GM23248 (cell line): ENCODE measurements at places on chromosomes 3 and 15.
A peak's percentile ranks its signal among the peaks of the same experiment; 100 is the strongest.

DNA sequence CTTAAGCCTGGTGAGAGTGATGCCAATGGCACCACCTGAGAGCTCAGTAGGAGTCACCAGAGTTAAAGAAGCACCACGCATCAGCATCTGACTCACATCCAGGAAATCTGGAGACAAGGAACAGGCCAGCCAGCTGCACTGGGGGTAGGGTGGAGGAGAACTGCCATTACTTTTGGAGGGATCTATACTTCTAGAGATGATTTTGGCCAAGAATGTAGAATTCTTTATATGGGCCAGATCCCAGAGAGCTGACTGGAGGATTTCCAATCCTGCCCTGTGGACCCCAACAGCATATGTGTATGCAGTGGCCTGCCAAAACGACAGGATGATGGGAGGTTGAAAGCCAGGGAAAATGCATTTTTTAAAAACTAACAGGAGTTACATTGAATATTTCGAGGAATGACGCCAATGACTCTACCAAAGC lies 29.8 kb downstream of the CCR3 start:
- no peaks in the 10 kb centered on the region for H3K36me3 ChIP-seq
- H3K27me3 ChIP-seq: peaks cover 32% of the 10 kb centered on the region; the same call in 1 of the 2 replicates
- H3K4me3 ChIP-seq: no peak overlapping the region

- peaks cover 7% of the 10 kb centered on the region; the same call in 1 of the 2 replicates for H3K36me3 ChIP-seq
- H3K27ac ChIP-seq: peak overlapping the region; percentile 51
- DNase-seq: peak; percentile 75
- H3K4me1 ChIP-seq: peaks cover 75% of the 10 kb centered on the region
- H3K27me3 ChIP-seq: no peaks in the 10 kb centered on the region
These were observed 26.8 kb downstream of the FNDC3B start for GRCh38 chr3:172065967-172066762.

GRCh38 chr3:59440285-59441028 lies 390.6 kb upstream of the CFAP20DC start:
- no peaks in the 10 kb centered on the region for H3K27me3 ChIP-seq
- H3K36me3 ChIP-seq: no peaks in the 10 kb centered on the region
- no peaks in the 10 kb centered on the region for H3K4me1 ChIP-seq
- H3K27ac ChIP-seq: no peak overlapping the region
- no peak overlapping the region for H3K4me3 ChIP-seq

DNA sequence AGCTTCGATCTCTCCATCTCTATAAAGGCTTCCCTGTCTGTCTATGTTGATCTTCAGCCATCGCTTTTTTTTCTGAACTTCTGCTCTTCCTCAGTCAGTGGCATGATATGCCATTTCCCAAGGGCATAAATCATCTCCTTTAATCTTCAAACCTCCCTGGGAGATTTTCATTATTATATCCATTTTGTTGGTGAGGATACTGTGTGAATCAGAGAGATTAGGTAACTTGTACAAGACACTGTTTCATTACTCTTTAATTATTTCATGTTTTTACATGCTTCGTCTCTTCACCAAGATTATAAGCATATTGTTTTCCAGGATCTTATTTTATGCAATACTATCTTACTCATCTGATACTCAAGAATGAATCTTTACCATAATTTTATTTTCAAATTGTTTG lies 124.8 kb upstream of the ATP11B start:
- peaks cover 6% of the 10 kb centered on the region; the same call in 1 of the 2 replicates for H3K27me3 ChIP-seq
- no peaks in the 10 kb centered on the region for H3K4me1 ChIP-seq
- H3K36me3 ChIP-seq: no peaks in the 10 kb centered on the region
- H3K27ac ChIP-seq: no peak overlapping the region
- no peak overlapping the region for H3K4me3 ChIP-seq
- no peak for DNase-seq

- H3K4me1 ChIP-seq: peaks cover 25% of the 10 kb centered on the region
- peaks cover 10% of the 10 kb centered on the region for H3K36me3 ChIP-seq
- no peaks in the 10 kb centered on the region for H3K27me3 ChIP-seq
- no peak overlapping the region for H3K4me3 ChIP-seq
- no peak overlapping the region for H3K27ac ChIP-seq
These were observed 24.0 kb downstream of the AMOTL2 start for GRCh38 chr3:134350266-134350665.

DNA sequence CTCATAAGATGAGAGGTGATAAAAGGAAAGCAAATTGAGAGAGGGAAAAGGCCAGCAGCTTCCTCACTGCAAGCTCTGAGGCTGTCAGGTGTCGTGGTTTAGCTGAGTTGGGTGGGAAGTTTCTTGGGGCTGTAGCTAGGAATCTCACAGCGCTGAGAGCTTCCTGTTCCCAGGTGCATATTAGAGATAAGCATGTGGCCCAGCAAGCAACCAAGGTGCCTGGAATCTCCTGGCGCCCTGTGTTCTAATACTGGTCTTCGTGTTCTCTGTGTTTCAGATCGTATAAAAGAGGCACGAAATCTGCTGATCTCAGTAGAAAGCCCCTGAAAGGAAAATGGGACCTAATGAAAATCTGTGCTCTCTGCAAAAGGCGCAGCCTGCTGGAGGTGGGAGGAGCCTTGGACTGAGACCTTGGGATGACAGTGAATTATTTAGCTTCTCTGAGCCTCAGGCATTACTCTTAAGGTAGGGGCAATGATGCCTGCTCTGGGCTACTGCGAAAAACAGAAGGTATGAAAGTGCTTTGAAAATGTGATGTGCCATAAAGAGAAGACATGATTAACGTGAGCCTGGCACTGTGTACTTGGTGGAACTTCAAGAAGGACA lies 499.9 kb downstream of the TBL1XR1 start:
- H3K27ac ChIP-seq: no peak overlapping the region
- no peaks in the 10 kb centered on the region for H3K4me1 ChIP-seq
- no peaks in the 10 kb centered on the region for H3K36me3 ChIP-seq
- DNase-seq: no peak
- H3K4me3 ChIP-seq: no peak overlapping the region
- no peaks in the 10 kb centered on the region for H3K27me3 ChIP-seq

GRCh38 chr3:64627471-64628321 lies 60.1 kb downstream of the ADAMTS9 start:
- H3K4me3 ChIP-seq: no peak overlapping the region
- H3K27me3 ChIP-seq: no peaks in the 10 kb centered on the region
- no peaks in the 10 kb centered on the region for H3K4me1 ChIP-seq
- DNase-seq: no peak
- H3K36me3 ChIP-seq: no peaks in the 10 kb centered on the region

DNA sequence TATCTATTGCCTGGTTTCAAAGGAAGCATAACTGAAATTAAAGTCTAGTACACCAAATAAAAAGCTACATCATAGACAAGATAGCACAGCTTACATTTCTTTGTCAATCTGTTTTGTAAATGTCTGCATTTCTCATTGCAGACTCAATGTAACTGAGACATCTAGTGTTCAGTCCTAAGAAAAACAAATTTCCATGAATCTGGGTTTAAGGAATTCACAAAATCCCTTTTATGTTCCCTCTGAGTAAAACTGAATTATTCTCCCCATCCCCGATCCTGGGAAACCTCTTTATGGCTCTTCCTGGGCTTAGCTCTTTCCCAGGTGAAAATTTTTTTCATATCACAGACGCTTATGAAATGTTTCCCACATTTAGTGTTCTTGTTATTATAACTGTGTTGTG lies 21.6 kb upstream of the RASA2 start:
- H3K27ac ChIP-seq: 0 out of 2 replicates have a peak overlapping the region, but pooled peaks have one; percentile 0
- DNase-seq: peak; percentile 56
- H3K4me1 ChIP-seq: peaks cover 12% of the 10 kb centered on the region
- no peak overlapping the region for H3K4me3 ChIP-seq

DNA sequence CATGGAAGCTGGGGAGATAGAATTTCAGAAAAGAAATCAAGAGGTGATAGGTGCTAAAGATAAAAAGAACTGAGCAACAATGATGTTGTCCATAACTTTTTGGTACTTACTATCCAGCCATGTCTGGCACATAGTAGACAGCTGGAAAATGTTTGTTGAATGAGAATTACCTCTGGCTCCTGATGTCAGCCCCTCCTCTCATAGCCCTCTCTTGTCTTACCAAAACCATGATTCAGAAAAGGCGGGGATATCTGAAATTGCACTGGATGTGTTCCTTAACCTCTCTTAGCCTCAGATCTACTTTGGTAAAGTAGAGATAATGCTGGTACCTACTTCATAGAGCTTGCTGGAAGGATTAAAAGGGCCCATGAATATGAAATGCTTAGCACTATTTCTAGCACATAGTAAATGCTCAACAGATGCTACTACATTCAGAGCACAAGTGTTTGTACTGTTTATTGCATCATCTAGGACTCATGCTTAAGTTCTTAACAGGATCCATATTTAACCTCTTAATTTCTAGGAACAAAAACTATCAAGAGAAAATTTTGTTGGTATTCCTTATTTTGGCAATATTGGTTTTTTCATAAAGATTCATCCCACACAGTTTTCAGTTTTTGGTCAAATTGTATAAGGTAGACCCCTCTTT lies 780.9 kb upstream of the LMCD1 start:
- no peaks in the 10 kb centered on the region for H3K4me1 ChIP-seq
- no peak overlapping the region for H3K27ac ChIP-seq
- DNase-seq: no peak
- H3K27me3 ChIP-seq: no peaks in the 10 kb centered on the region

- no peak overlapping the region for H3K27ac ChIP-seq
- no peaks in the 10 kb centered on the region; the same call in 1 of the 2 replicates for H3K4me1 ChIP-seq
- no peaks in the 10 kb centered on the region for H3K36me3 ChIP-seq
- no peak overlapping the region for H3K4me3 ChIP-seq
These were observed 265.0 kb downstream of the ZPLD1 start for GRCh38 chr3:102699819-102700140.

DNA sequence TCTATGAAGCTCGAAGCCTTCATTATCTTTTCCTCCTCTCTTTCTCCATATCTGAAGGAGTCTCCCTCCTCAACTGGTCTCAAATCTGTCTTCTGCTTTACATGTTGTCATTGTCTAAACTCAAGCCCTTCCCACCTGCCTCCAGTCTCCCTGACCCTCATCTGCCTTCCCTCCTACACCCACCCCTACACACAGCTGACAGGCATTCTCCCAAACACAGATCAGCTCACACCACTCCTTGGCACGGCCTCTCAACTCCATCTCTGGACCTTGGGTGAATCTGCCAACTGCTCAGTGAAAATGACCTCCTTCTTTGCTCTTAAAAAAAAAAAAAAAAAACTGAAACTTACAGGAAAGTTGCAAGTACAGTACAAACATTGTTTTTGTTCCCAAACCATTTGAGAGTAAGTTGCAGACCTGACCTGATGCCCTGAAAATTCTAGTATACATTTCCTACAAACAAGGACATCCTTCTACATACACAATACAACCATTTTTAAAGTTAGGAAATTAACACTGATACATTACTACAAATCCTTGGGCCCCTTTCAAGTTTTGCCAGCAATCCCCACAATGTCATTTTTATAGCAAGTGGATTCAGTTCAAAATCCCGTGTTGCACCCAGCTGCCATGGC lies 49.4 kb upstream of the UBE2E1 start:
- DNase-seq: no peak
- no peaks in the 10 kb centered on the region for H3K27me3 ChIP-seq
- H3K36me3 ChIP-seq: no peaks in the 10 kb centered on the region
- H3K4me1 ChIP-seq: no peaks in the 10 kb centered on the region

DNA sequence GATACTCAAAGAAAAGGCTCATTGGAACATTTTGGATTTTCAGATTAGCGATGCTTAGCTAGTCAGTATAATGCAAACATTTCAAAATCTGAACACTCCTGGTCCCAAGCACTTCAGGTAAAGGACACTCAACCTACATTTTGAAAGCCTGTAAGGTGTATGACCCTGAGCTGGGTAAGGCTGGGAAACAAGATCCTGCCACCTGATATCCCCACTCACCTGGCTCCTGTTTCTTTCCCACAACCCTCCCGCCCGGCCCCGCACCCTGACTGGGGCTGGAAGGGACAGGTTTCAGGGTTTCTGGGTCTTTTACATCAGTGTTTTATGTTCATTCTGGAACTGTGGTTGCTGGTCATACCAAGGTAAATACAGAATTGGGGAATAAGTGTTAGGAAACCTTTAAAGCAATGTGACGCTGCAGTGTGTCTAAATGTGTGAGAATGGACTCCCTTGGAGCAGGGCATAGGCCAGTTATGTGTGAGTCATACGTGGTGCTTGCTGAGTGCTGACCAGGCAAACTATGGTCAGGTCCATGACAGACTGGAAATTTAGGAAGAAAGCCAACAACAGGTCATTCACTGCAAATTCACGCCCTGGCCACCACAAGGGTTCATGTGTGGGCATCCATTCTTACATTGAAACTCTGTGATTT lies 22.9 kb downstream of the CTXND1 start:
- no peak overlapping the region for H3K27ac ChIP-seq
- no peaks in the 10 kb centered on the region for H3K36me3 ChIP-seq
- no peaks in the 10 kb centered on the region for H3K4me1 ChIP-seq
- peaks cover 17% of the 10 kb centered on the region for H3K27me3 ChIP-seq

- H3K36me3 ChIP-seq: peaks cover 23% of the 10 kb centered on the region
- H3K27ac ChIP-seq: peak overlapping the region; percentile 65
These were observed 19.8 kb downstream of the LARP6 start for GRCh38 chr15:70833861-70834765.

DNA sequence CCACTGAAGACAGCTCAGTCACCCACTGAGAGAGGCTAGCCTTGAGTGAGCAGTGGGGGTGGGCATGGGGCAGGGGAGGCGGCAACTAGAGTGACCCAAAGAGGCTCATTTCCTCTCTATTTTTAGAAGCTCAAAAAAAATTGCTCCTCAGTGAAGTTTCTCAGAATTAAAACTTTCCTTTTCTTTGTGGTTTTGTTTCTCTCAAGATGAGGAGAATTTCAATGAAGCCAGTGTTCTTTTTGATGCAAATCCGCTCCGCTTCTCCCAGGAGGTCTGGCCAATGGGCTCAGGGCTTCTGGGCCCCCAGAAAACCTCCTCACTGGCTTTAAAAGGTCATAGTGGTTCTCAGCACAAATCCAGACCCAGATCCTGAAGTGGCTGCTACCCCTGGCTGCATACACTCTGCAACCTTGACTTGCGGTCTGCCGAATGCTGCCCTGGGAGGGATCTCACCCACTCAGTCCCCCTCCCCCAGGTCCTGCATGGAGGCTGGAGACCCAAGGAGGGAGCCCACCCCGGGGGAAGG lies at the start of gene ACSBG1:
Gene ACSBG1, minus strand, starts transcription at position 51 of the 526 bp plus-strand sequence. CDS start 64 bp downstream, outside the sequence.
- H3K27ac ChIP-seq: no peak within 1 kb of the TSS
- no peak for DNase-seq
- H3K36me3 ChIP-seq: no peaks in the 10 kb centered on the region
- no peaks in the 10 kb centered on the region for H3K4me1 ChIP-seq
- peaks cover 30% of the 10 kb centered on the region for H3K27me3 ChIP-seq
- H3K4me3 ChIP-seq: no peak within 1 kb of the TSS

DNA sequence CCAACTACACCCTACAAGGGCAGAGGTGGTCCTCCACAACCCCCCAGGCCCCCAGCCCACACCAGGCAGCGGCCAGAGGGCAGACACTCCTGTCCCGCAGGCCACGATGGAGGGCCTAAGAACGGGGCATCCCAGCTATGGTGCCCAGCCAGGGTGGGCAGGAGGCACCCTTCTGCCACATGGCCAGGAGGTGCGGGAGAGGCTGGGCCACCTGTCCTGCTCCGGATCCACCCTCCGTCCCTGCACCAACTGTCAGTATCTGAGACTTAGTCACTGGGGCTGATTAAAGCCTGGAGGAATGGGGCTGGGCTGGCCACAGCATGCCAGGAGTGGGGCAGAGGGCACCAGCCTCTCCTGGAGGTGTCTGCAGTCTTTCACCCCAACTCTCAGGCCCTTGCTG lies 37.9 kb downstream of the TNK2 start:
- no peaks in the 10 kb centered on the region for H3K27me3 ChIP-seq
- no peak overlapping the region for H3K27ac ChIP-seq
- H3K4me3 ChIP-seq: no peak overlapping the region
